ENCODE measurements at places on chromosomes 7 and 10. TPM values are rescaled to one million over a fixed set of nuclear protein-coding genes. Genes with fewer than 3 reads are reported as not detected.

DNA sequence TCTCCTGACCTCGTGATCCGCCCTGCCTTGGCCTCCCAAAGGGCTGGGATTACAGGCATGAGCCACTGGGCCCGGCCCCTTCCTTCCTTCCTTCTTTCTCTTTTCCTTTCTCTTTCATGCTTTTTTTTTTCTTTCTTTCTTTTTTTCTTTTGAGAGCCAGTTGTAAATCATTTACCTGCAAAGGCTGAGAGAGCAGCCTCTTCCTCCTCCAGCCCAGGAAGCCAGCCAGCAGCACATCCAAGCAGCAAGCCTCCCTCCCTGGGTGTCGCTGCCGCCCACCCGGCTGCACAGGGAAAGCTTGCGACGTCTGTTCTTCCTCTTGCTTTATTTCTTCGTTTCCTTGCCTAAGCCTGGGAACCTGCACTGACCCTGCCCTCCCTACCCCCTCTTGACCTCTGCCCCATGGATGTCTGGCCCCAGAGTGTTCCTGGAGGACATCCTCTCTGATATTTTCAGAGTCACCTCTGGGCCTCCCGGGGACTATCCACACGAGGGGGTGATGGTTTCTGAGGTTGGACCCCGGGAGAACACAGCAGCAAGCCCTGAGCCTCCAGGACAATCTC is 62.8 kb upstream of the MYL10 start:
- no peak for DNase-seq

DNA sequence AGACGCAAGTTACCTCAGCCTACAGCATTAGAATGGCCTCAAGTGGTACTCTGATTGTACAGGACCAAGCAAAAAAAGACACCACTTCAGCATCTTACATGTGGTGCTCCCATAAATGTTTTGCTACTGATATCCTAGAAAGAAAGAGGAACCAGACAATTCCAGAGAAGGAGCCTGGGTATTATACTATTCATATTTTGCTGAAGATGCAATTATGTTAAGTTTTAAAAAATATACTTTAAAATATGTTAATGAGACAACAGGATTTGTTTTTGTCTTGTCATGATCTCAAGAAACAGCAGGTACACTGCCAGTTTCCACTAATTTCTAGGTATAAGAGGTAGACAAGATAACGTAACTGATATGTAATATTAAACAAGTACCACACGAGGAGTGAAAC is 92.6 kb downstream of the JMJD1C start:
- DNase-seq = no peak

GRCh38 chr10:102578782-102579181 is 65.5 kb upstream of the TRIM8 start:
- no peak for DNase-seq

DNA sequence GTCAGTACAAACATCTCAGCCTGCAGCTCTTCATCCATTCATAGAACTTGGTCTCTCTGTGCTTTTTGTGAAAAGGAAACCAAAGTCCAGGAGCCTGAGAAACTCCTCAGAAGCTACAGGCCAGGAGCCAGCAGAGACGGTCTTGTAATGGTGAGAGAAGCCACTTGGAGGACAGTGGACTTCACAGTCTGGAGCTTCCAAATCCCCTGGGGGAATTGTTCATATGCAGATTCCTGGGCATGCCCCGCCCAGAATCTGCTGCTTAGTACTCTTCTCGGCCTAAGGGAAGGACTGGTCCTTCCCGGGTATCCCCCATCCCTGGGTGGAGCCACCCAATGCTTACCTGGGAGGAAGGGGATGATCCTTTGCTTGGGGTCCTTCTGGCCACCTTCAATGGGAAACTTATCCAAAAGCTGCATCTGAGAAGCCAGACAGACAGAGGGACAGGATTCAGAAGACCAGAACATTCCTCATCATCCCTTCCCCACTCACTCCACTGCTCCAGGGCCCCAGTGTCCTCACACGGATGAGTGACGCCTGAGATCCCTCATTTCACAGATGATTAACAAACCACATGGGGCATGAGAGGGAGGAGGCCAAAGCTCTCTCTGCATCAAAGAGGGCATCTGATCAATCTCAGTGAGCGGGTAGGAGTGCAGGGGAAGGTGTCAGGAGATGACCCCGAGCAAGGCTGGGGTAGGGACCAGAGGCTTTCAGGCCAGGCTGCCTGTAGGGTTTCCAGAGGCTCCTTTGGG is 88.4 kb downstream of the SH3PXD2A start:
- DNase-seq = no peak

- DNase-seq = no peak
These were observed 62.2 kb downstream of the CNOT4 start for GRCh38 chr7:135447748-135448147.

DNA sequence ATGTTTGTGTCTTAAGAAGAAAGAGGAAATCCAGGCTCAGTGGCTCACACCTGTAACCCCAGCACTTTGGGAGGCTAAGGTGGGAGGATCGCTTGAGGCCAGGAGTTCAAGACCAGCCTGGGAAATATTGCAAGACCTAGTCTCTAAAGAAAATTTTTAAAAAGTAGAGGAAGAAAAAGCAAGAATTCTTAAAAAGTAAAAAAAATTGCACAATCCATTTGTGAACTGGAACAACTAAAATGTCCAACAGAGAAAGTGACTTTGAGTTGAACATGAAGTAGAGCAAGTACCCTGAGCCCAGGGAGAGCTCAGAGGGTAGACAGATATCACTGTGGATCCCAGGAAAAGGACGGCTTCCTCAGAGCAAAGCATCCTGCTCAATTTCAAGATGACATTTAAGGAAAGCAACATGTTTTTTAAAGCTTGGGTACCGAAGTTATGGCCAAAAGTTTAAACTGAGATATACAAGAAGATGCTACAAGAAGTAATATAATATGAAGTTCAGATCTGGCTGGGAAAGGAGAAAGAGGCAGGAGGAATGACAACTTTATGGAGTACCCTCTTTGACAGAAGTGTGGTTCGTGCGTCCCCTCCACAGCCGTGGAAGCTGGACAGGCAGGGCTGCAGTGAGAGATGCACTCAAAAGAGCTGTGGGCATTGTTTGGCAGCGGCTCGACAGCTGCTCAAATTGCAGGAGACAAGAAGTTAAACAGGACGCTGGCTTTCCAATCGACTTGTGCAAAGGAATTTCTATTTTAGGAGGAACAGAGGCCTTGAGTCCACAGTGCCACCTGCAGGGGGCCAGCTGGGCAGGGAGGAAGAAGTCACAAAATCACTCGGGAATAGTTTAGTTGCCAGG is 201.3 kb downstream of the JCAD start:
- DNase-seq = no peak

GRCh38 chr7:114047889-114048288 is 129.1 kb upstream of the PPP1R3A start:
- no peak for DNase-seq

DNA sequence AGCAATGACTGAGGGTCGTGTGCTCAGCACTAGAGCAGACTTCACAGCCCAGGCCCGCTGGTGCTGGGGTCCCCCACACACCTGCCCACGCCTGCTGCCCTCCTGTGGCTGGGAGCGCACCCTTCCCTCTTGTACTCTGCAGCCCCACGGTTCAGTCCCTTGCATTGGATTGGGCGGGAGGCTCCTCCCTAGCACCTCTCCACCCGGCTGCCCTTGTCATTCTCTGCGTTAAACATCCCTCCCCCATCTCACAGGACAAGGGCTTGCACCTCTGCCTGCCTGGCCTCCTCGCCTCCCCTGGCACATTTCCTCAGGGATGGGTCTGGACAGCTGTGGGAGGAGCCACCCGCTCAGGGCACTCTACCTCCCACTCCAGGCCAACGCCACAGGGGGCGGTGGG is 68.6 kb downstream of the ALOX5 start:
- no peak for DNase-seq

- DNase-seq = peak; percentile 55
These were observed 61.9 kb downstream of the MKI67 start for GRCh38 chr10:128064108-128064969.

- DNase-seq = no peak
These were observed 255.3 kb downstream of the HGF start for GRCh38 chr7:81514546-81514945.

- no peak for DNase-seq
These were observed 44.4 kb upstream of the OCM2 start for GRCh38 chr7:98034081-98035035.

- DNase-seq = no peak
These were observed 1289.7 kb upstream of the SORCS1 start for GRCh38 chr10:108454224-108454623.

DNA sequence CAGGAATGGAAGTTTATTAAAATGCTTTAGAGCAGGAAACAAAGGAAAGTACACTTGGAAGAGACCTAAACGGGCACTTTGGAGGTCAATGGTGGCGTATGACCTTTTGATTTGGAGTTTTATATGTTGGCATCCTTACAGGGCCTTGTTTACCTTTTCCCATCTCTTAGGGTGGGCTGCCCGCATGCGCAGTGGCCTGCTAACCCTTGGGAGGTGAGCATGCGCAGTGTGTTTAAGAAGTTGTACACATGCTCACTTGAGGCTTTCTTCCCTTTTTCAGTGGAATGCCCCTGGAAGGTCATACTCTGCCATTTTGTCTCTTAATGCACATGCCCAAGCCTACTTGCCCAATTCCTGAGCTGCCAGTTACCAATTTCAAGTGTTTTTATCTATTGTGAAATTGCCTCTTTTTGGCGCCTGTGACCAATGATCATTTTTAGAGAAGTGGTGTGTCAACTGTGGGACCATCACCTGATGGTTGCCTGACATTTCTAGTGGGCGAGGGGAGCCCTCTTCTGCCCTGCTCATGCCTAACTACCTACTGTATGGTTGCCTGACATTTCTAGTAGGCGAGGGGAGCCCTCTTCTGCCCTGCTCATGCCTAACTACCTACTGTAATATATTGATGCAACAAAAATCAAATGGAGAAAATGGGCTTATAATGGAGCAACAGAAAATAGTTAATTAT is 138.0 kb downstream of the PPP1R9A start:
- DNase-seq = no peak

The TAS2R39 gene
- total RNA-seq = not detected

The ASB15 gene
- not detected for total RNA-seq

The CNPY1 gene
- not detected for total RNA-seq

The ACTL6B gene
- not detected for total RNA-seq

The ZNF467 gene
- total RNA-seq = 1.0 TPM

The REEP3 gene
- 16.7 TPM for total RNA-seq

The FAS gene
- 47.2 TPM for total RNA-seq

The STAM gene
- total RNA-seq = 23.1 TPM

The UTF1 gene
- total RNA-seq = not detected

Data from activated naive CD8-positive, alpha-beta T cell treated with anti-CD3 and anti-CD28 coated beads, Interleukin-2, amount 10 ng/mL, durations not matched to agents 7 days and 5 days (primary cell).